ENCODE measurements at places on chromosomes 16 and 17.

DNA sequence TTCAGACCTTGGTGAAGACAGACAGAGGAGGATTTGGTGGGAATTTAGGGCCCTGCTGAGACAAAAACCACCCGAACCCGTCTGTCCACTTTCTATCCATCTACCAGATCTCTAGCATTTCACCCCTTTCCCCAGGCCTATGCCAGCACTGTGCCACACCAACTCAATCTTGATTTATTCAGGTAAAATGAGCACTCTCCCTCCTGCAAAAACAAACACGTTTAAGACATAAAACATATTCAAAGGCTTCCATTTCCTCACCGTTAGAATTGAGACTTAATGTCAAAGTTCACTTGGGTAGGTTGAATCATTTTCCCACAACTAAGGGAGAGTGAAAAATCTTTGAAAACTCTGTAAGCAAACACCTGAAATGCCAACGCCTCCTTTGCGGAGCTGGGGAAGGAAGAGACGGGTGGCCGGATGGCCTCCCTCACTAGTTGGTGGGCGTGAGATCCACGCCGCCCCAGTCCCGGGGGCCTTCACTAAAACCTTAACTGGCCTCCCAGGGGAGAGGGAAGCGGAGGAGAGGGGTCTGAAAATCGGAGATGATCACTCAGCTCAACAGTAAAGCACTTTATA is 862 bp downstream of the DCAKD start:
- no peak for DNase-seq

DNA sequence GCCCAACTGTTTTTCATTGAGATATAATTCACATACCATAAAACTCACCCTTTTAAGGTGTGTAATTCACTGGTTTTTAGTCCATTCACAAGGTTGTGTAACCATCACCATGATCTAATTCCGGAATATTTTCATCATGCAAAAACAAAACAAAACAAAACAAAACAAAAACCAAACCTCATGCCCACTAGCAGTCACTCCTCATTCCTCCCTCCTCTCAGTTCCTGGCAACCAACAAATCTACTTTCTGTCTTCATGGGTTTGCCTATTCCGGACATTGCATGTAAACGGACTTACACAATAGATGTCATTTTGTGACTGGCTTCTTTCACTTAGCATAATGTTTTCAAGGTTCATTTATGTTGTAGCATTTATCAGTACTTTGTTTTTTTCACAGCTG is 4.5 kb upstream of the NOD2 start:
- DNase-seq = no peak

- DNase-seq = no peak
Observed at GRCh38 chr16:69283851-69284250, 27.3 kb upstream of the VPS4A start.

DNA sequence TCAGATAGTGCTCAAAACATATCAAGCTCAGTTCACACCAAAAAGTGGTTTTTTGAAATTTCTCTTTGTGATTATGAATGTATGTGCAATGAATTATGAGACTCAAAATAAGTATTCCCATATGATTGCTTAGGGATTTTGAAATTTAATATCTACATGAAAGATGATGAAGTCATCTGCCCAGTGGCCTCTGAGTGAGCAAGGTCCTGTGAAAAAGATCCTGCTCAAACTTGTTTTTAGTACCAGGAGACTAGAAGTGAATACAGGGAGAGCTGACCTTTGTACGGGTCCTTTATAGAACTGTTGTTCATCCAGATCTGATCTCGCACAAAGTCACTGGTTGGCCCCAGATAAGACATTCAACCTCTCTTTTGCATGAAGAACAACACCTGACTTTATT is 151.9 kb upstream of the MAF start:
- no peak for DNase-seq

DNA sequence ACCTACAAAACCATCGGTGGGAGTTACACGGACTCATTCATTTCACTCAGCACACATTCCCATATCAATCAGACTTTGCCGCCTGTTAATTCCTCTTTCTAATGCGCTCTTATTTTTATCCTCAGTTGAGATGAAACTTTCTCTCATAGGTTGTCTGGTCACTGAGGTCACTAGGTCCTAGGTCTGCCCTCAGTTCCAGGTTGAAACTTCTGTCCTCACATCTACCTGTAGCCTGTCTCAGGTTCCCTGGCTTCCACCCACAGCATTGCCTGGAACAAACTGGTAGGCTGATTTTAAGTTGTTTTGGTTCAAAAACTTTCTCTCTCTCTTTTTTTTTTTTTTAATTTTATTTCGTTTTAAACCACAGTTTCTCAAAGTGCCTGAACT is 119.7 kb downstream of the MAP2K6 start:
- DNase-seq = no peak

DNA sequence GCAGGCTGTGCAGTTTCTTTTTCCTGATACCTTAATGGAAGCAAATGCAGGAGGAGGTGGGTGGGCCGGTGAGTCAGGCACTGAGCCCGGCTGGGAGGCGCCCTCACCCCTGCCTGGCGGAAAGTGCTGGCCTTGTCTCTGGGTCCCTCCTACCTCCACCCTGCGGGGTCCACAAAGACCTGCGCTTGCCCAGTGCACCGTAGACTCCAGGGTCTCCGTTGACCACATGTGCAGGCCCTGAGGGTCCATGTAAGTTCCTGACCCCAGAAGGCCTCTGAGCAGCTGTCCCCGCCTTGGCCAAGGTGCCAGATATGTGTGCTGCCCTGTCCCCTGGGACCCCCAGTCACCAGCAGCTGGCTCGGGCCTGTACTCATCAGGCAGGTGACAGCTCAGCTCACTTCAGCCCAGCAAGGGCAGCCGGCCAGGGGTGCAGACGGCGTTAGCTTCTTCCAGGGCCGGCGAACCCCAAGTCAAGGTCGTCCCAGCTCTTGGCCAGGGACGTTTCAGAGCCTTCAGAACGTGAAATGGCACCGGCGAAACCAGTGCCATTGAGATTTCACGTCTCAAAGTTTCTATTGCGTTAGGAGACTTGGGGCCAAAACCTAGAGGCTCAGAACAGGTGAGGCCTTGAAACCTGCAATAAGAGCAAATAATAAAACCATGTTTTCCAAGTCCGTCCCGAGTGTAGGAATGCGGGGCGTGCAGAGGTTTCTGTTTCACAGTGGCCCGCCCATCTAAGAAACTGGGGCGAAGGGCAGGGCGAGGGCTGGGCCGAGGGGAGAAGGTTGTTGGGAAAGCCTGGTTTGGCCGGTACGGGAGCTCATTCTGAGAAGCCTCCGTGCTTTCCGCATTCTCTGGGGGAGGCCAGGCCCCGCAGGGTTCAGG is 12.1 kb downstream of the METRNL start:
- DNase-seq = no peak
